ENCODE measurements at places on chromosomes 5 and 9. TPM values are rescaled to one million over a fixed set of nuclear protein-coding genes. Genes with fewer than 3 reads are reported as not detected.
A peak's percentile ranks its signal among the peaks of the same experiment; 100 is the strongest.

DNA sequence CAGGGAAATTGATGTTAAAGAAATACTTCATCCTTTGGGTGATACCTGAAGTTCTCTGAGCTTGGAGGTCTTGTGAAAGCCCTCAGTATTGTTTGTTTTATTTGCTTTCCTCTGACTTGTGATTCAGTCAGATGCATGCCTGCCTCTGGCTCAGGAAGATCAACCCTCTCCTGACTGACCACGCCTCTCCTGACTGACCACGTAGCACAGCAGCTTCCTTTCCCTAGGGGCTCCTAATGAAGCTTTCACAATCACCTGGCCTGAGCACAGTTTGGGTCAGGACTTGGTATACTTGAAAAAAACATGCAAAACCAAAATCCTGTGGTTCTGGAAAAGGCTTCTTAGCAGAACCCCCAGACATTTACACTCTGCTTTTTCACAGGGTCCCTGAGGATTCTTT lies 3.8 kb downstream of the TGFBI start:
- peaks cover 41% of the 10 kb centered on the region for H3K4me1 ChIP-seq
- H3K36me3 ChIP-seq = no peaks in the 10 kb centered on the region
- no peak for DNase-seq
- H3K27me3 ChIP-seq = no peaks in the 10 kb centered on the region
- no peak overlapping the region for H3K4me3 ChIP-seq

GRCh38 chr9:108766626-108767161 lies 89.1 kb downstream of the ACTL7B start:
- no peak for DNase-seq
- H3K4me1 ChIP-seq = no peaks in the 10 kb centered on the region

DNA sequence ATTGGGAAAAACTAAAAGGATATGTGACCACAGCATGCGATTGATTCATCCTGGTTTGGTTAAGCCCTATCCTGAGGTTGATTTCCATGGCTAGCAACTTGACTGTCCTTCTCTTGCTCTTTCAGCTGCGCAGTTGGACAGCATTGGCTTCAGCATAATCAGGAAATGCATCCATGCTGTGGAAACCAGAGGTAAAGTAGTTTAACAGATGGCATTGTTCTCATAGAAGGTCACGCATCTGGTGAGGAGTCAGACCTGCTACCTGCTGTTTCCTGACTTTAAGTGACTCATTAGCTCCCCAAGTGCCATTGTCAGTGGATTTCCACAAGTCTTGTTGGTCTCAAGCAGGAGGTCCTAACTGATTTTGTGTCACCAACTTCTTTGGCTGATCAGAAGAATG lies 266.9 kb downstream of the ARHGAP26 start:
- no peak overlapping the region for H3K4me3 ChIP-seq
- H3K4me1 ChIP-seq = no peaks in the 10 kb centered on the region
- H3K36me3 ChIP-seq = no peaks in the 10 kb centered on the region
- no peak overlapping the region for H3K27ac ChIP-seq

- DNase-seq = no peak
- H3K27me3 ChIP-seq = no peaks in the 10 kb centered on the region
- no peak overlapping the region for H3K4me3 ChIP-seq
- H3K27ac ChIP-seq = no peak overlapping the region
- H3K4me1 ChIP-seq = no peaks in the 10 kb centered on the region
Observed at GRCh38 chr5:30001826-30002225, 1191.7 kb upstream of the CDH6 start.

Gene THBS4
- total RNA-seq = not detected

- peak; percentile 63 for DNase-seq
- no peaks in the 10 kb centered on the region for H3K36me3 ChIP-seq
- no peaks in the 10 kb centered on the region for H3K4me1 ChIP-seq
- no peak overlapping the region for H3K4me3 ChIP-seq
Observed at GRCh38 chr5:159515909-159516415, 185.7 kb upstream of the IL12B start.

GRCh38 chr9:123682746-123683145 lies 247.2 kb downstream of the DENND1A start:
- H3K27ac ChIP-seq = no peak overlapping the region
- peaks cover 7% of the 10 kb centered on the region for H3K4me1 ChIP-seq
- H3K36me3 ChIP-seq = no peaks in the 10 kb centered on the region
- no peak for DNase-seq
- no peak overlapping the region for H3K4me3 ChIP-seq

Gene COL5A1
- 4.9 TPM for total RNA-seq

GRCh38 chr9:83466351-83466750 lies 71.8 kb downstream of the FRMD3 start:
- no peak for DNase-seq
- H3K4me3 ChIP-seq = no peak overlapping the region
- no peaks in the 10 kb centered on the region for H3K36me3 ChIP-seq
- H3K27ac ChIP-seq = no peak overlapping the region

GRCh38 chr5:111337688-111338087 lies 113.5 kb downstream of the CAMK4 start:
- no peak for DNase-seq
- H3K27ac ChIP-seq = no peak overlapping the region
- H3K27me3 ChIP-seq = no peaks in the 10 kb centered on the region
- no peaks in the 10 kb centered on the region for H3K36me3 ChIP-seq

Gene SLC22A4
- total RNA-seq = 56.6 TPM

Data from Peyer's patch (tissue), 4 donors.